Liver (tissue), 10 donors: ENCODE measurements at places on chromosomes 6 and 20.
A peak's percentile ranks its signal among the peaks of the same experiment; 100 is the strongest.

DNA sequence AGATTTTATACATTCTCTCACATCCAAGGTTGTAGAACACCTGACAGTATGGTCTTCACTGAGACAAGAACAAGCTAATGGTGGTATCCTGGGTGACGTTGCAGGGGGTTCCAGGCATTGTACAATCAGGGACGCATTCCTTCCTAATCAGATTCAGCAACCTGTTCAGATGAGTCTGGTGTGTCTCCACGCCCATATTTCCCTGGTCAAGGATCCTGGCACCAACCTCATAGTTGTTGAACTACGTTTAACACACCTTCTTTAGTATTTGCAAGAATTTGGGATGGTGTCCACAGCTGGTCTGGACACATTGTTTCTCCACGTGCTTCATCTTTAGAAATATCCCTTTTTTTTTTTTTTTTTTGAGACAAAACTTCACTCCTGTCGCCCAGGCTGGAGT, 161.0 kb upstream of the CDYL start:
- no peak for DNase-seq

DNA sequence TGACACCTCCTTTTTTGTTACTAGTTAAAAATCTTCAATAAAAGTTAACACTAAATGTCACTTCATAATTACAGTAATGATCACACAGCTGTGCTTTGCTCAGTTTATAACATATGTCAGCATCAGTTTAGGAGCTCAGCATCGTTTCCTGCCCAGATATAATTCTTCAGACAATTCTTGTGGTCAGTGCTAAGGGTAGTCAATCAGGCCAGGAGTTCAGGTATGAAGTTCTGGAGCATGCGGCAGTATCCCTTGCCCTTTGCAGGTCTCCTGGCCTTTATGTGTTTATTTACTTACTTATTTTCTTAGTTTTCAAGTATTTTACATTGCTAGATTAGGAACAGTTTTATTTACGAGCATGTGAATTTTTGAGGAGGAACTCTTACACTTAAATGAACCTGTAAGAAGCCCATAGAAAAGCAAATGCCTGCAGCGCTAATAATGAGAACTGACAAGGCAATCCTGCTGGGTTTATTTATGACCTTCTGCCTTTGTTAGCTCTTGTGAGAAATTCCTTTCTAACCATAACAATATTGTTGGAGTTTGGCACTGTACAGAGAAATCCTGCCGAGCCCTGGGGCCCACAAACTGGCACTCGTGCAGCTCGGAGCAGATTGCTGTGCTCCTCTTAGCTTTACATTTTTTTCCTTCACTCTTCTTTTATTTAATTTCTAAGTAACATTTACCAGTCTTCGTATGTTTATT, 252.8 kb downstream of the TMEM242 start:
- DNase-seq, result no peak

GRCh38 chr6:46443623-46444022, 47.6 kb downstream of the RCAN2 start:
- no peak for DNase-seq

- DNase-seq, result no peak
These were observed 396 bp downstream of the RNASET2 start for GRCh38 chr6:166955865-166956443.

DNA sequence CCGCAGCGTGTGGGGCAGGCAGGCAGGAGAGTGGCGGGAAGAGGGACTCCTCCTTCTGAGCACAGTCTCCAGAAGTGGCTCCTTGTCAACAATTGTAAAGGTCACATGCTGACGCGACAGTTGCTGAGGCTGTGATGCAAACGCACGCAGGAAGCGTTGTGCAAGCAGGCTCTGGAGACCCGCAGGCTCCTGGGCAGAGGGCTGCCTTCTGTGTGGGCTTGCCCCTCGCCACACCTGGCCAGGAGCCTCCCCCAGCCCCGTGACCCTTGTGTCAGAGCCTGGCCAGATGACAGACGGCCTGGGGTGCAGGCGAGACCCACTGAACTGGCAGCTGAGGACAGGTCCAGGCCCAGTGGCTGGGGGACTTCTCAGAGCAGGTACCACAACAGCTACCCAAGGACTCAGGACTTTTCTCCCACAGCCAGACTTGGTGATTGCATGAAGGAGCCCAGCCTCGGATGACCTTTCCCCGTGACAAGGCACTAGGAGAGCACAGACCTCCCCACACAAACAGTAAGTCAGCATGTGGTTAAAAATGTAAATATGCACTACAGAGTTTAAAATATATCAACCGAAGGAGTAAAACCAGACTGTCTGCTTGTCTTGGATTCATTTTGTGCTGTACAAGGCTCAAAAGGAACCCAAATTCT, 222.1 kb upstream of the RREB1 start:
- peak; percentile 47 for DNase-seq

DNA sequence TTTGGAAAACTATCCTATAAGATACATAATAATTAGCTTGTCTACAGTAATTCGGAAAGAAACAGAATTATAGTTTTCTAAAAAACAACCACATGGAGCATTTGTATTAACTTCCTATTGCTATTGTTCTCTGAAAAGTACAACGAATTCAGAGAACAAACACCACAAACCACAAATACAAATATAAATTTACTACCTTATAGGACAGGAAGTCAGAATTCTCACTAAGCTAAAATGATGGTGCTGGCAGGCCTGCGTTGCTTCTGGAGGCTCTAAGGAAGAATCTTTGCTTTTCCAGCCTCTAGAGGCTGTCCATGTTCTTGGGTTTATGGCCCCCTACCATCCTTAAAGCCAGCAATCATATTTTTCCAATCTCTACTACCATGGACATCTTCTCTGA, 173.6 kb upstream of the TCF21 start:
- DNase-seq, result no peak

- DNase-seq, result no peak
These were observed 47.1 kb downstream of the SNAI1 start for GRCh38 chr20:50029697-50030461.
